ENCODE measurements at places on chromosomes 4 and X. TPM values are rescaled to one million over a fixed set of nuclear protein-coding genes. Genes with fewer than 3 reads are reported as not detected.

DNA sequence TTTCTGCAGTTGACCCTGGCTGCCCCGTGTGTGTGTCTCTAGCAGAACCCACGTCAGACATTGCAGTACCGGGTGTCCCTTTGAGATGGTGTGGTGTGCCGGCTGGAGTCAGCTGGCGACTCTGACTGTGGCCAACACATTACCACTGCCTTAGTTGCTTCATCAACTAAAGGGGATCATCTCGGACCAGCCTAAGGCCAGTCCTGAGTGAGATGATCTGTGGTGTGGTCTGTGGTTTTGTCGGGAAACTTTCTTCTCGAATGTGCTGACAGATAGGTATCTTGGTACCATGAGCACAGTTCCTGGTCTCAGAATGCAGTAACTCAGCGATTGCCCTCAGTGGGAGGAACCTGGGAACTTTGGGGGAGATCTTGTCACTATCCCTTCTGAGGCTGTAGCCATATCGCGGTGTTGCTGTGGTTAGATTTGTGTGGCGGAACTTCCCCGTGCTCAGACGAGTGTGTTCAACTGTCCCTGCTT, 15.8 kb downstream of the TBC1D14 start:
- DNase-seq: no peak

DNA sequence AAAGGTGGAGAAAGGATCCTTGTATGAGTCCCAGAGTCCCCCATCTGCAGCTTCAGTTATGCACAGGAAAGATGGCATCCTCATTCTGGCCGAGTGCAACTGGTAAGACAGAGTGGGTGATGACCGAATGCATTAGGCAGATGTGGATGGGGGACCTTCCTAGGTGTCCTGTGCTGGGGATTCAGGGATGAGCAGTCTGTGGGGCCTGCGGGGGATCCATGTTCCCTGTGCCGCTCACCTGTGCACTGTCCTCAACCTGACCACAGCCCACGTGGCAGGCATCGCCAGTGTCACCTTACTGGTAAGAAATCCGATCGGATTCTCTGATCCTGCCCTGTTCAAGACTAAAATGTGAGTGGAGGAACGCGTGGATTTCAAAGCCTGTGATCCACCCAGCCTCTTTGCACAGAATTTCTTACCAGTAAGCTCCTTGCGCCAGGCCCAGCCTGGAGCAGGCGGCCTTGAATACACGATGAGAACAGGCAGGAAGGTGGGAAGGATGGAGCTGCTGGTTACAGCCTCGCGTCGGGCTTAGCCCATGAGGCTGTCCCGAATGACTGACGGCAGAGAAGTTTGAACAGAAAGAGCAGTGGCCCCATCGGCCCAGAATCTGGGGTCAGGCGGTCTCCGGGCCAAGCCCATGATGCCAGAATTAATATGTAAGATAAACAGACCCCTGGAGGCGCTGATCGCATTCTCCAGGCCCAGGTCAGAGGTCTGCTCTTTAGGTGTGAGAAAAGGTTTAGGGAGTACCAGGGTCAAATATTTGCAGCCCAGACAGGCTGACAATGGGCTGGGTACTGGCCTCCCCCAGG, 56.5 kb downstream of the CPZ start:
- DNase-seq: no peak

- DNase-seq: no peak
These were observed 4.0 kb downstream of the PPM1K start for GRCh38 chr4:88280228-88280795.

GRCh38 chr4:182150645-182151044, 92.6 kb upstream of the TENM3 start:
- no peak for DNase-seq

DNA sequence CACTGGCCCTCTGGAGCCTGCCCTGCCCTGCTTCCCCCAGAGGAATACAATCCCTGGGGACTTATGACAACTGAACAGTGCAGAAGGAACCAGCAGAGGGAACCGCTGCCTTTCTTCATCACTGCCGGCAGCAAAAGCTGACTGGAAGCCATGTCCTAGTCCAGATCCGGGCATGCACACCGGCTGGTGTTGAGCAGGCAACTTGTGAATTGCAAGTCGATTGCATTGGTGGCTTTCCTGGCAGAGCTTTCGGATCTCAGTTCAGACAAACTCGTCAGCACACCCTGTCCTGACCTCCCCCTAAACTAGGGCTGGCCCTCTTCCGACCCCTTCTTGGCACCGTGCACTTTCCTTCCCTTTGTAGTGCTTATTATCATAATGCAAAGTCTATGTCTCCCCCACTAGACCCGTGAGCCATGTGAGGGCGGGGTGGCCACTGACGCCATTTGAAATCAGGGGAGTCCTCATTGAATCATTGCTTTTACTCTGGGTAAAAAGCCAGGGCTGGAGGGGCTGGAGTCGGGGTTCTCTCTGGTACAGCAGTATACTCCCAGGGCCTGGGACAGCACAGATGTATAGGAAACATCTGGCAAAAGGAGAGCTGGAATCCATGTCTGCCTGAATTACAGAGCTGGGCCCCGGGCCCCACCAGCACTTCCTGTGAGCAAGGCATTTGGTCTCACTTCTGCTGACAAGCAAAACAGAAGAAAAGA, 1.8 kb downstream of the ARHGAP4 start:
- DNase-seq: no peak

- DNase-seq: no peak
These were observed 541.0 kb downstream of the SPRY1 start for GRCh38 chr4:123937581-123937980.

DNA sequence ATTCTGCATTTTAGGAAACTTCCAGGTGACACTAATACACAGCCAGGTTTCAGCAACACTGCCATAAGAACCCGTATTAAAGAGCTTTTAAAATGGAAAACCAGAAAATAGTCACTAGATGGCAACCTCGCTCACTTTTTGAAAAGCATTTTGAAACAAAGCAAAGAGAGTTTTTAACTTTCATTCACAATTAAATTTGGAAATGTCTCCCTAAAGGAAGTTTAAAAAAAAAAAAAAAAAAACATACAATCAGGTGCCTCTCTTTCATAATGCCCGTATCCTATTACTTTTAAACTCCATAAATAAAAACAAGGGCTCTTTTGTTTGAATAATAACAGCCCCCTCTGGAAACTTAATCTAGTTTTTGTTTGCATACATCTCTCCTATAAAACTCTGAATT, 20.3 kb downstream of the MEPE start:
- DNase-seq: no peak

GRCh38 chrX:65900850-65901844, 138.7 kb downstream of the VSIG4 start:
- no peak for DNase-seq

DNA sequence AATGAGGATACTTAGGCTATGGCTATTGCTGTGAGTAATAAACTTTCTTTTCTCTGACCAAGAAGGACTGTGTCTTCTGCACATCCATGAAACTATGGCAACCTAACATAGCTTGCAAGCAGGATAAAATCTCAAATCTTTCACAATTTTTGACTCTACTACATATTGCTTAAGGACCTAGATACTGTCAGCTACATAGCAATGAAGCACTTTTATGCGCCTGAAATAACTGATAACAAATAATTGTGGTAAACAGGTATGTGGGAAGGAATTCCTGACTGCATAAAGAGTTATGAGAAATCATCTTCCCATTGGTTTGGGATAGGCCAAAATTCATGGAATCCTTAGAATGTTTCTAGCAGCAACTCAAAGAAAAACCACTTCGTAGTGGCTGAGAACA, 41.2 kb upstream of the PDGFC start:
- no peak for DNase-seq

DNA sequence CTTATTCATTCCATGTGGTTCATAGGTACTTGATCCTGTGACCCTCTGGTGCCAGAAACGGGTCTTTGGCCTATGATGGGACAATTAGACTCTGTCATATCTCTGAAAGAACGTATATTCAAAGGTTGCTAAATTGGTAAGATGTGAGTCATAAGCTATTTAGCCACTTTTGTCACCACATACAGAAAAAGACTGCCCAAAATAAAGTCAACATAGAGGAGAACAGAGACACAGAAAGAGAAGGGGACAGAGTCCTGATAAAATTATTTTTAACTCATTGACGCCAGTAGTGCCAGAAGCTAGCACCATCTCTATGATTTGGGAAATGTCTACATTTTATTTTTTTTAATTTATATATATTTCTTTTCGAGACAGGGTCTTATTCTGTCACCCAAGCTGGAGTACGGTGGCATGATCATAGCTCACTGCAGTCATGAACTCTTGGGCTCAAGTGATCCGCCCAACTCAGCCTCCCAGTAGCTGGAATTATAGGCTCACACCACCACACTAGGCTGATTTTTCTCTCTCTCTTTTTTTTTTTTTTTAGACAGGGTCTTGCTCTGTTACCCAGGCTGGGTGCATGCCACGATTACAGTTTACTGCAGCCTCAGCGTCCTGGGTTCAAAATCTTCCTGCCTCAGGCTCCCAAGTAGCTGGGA, 92.1 kb upstream of the COX18 start:
- no peak for DNase-seq

Gene AMOT
- total RNA-seq: 6.1 TPM

Gene OGT
- total RNA-seq: 83.8 TPM

Gene VAMP7
- 21.4 TPM for total RNA-seq

Gene RPL34
- 726 TPM for total RNA-seq

Gene CRLF2
- not detected for total RNA-seq

Gene RIBC1
- 0.49 TPM for total RNA-seq
